ENCODE measurements at places on chromosomes 6 and 20.

DNA sequence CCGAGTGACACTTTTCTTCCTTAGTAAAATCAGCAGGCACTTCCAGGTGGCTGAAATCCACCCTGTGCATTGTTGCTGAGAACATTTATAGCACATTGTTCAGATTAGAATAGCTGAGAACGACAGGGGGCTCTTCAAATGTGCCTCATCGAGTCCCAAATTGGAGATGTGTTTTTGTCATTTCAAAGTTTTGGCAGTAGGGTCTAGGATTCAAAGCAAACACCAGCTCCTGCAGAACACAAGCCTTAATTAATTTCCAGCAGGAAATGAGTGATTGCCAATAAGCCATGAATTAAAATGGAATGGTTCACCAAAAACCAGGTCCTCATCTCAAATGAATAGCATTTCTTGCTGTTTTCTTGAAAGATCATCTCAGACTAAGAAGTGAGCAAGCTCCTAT is 171.6 kb downstream of the PLCB1 start:
- no peak for DNase-seq

- DNase-seq, result no peak
Observed at GRCh38 chr6:137219664-137220252, 573 bp upstream of the IFNGR1 start.

GRCh38 chr6:1774226-1774915 is 164.7 kb downstream of the FOXC1 start:
- DNase-seq, result no peak

- DNase-seq, result no peak
Observed at GRCh38 chr6:17416806-17417205, 23.4 kb downstream of the CAP2 start.

DNA sequence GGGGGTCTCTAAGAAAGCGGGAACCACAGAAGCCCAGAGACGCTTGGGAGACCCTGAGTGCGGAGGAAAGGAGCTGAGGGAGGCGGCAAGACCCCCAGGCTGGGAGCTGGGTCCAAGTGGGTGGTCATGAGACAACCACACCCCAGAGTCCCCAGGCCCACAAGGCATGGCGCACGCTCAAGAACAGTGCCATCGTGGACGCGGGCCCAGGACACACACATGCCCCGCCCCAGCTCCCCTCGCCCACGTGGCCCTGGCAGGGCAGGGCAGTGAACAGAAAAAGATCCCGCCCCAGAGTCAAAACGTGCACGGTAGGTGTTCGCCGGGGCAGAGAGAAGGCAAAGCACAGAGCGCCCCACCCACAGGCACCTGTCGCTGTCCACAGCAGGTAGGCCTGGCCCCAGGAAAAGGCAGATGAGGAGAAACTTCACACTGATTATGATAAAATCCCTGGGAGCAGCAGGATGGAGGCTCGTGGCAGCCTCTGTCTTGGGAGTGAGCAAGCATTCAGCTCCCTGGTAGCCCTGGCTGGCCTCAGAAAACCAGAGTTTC is 50.0 kb downstream of the BPIFB1 start:
- DNase-seq, result no peak

- no peak for DNase-seq
Observed at GRCh38 chr6:144351379-144352127, 66.4 kb downstream of the UTRN start.

GRCh38 chr20:58891086-58891717 is 38.7 kb downstream of the GNAS start:
- DNase-seq, result peak; percentile 85

GRCh38 chr6:12956991-12957320 is 240.4 kb downstream of the PHACTR1 start:
- DNase-seq, result no peak

DNA sequence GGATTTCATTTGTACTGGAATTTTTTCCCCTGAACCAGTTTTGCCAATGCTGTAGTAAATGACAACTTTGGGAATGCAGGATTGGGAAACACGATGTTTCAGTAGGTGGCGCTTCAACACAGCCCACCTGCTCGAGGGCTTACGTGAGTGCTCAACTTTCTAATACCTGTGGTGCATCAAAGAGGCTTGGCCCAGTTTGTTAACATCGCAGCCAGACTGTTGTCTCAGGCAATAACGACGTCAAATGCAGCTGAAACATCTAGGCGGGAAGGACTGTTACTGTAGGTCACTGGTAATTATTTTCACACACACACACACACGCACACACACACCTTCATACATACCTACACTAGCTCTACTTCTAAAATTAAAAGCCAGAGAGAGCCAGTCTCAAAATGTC is 815.5 kb upstream of the SLC35B3 start:
- peak; percentile 88 for DNase-seq
